Renal pelvis (tissue), 12 donors: ENCODE measurements at places on chromosomes 7 and 10. TPM values are rescaled to one million over a fixed set of nuclear protein-coding genes. Genes with fewer than 3 reads are reported as not detected.

- DNase-seq: no peak
Observed at GRCh38 chr7:130384841-130385599, 4.7 kb downstream of the CPA1 start.

- DNase-seq: no peak
Observed at GRCh38 chr7:120184866-120185265, 88.1 kb upstream of the KCND2 start.

DNA sequence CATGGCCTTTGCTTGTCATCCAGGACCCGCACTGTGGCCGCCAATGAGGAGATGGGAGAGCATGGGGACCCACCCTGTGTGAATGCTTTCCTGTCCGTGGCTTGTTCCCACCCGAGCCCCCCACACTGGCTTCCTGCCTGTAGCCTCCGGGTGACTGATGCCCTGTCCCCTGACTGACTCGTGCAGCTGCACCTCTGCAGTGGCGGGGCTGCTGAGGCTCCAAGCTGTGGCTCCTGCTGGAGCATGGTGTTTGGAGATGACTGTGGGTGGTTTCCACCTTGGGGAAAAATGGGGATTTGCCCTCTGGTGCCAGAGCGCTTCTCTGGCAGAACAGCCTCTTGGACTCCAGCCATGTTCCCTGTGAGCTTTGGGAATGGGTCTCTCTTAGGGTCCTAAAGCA, 2.1 kb downstream of the CAMK1D start:
- no peak for DNase-seq

GRCh38 chr7:68562323-68562899, 1035.9 kb upstream of the AUTS2 start:
- DNase-seq: no peak

DNA sequence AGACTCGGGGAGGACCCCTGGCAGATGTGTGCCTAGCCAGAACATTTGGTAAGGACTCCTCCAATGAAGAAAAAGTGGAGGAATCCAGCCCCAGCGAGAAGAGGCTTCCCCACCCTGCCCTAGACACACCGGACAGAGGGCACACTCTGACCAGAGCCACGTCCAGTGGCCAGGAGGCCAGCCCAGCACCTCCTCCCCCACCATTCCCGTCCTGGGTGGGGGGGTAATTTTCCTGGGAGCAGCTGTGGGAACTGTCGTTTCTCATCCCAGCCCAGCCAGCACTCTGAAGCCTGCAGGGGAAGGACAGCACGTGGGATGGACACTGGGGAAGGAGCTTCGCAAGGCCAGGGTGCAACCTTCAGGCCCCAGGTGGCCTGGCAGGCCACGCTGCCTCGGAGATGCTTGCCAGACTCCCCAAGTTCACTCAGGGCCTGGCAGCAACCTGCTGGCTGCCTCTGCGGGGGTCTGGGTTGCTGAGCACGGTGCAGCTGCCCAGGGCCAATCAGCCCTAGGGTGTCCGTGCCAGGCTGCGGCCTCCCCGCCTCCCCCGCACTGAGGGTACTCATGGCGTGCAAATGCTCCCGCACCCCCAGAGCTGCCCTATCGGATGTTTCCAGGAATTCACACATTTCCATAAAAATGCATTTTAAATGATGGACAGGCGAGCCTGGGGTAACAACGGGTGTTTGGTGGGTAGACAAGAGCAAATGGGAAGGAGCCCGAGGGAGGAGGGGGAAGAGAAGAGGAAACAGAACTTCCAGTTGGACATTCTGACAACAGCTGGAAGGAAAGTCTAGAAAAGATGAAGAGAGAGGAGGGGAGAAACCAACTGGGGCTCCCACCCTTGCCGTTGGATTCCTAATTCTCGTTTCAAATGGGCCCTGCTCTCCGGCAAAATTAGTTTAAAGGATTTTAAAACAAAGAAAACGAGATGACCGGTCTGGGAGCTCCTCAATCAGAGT, 1.9 kb upstream of the EN2 start:
- DNase-seq: no peak

DNA sequence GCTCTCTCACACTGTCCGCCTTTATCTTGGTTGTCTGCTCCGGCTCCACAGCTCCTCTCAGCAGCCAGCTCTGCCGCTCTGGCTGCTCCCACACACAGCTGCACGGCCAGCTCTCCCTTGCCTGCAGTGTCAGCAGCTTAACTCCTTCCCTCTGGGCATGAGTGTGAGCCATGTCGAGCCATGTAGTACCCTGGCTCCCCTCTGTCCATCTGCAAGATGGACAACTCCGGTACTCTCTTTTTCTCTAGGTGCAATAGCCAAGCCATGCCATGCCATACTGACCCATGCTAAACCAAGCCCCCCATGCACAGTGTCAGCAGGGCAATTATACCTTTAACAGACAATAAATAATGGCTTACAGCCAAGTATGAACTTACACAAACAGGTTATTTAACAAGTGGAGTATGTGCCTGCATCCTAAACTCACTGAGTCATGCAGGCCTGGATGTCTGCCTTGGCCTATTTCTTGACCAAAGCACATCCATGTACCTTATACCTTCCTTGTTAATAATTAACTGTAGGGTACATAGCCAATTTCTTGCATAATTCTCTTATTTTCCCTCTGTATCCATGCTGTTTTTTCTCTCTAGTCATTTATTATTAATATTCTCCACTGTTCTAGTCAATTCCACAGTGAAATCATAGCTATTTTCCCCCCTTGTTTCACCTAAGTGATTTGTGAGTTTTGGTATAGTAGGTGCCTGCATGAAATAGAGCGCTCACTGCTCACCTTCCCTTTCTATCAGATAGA, 170.9 kb downstream of the CDK14 start:
- peak; percentile 64 for DNase-seq

The OPALIN gene
- not detected for polyA plus RNA-seq

The ANKRD7 gene
- 3.4 TPM for polyA plus RNA-seq

The HOXA5 gene
- 76.9 TPM for polyA plus RNA-seq

The HOXA2 gene
- polyA plus RNA-seq: 9.5 TPM

- DNase-seq: peak; percentile 71
Observed at GRCh38 chr10:118568327-118568848, 27.1 kb downstream of the PRLHR start.
